ENCODE measurements at places on chromosomes 4 and X.

GRCh38 chr4:169438057-169438480 is 167.3 kb upstream of the SH3RF1 start:
- DNase-seq, result no peak

DNA sequence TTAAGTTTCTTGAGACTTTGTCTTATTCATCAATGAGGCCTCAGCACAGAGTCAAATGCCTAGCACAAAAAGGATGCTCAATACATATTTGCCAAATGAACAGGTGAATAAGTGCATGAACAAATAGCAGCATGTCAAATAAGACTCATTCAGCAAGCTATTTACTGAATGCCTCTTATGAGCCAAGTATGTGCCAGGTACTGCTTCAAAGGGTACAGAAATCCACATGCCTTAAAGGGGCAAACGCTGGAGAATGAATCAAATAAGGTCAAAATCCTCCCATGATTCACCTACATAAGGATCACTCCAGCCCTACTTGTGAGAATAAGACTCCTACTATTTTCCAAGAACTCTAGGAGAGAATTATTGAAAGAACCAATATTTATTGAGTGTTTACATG is 260.2 kb upstream of the CPEB2 start:
- DNase-seq, result no peak

DNA sequence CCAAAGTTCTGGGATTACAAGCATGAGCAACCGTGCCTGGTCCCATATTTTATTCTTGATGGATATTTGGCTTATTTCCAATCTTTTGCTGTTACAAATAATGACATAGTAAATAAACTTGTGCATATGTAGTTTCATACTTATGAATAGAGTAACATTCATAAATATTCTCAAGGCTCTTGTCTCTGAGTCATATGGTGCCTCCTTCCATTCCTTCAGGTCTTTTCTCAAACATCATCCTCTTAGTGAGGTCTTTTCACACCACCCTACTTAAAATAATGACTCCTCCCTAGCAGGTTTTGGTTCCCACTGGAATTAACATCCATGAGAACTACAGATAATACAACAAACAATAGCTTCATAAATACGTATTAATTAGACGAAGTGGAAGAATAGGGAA is 416.6 kb downstream of the IQCM start:
- DNase-seq, result no peak

DNA sequence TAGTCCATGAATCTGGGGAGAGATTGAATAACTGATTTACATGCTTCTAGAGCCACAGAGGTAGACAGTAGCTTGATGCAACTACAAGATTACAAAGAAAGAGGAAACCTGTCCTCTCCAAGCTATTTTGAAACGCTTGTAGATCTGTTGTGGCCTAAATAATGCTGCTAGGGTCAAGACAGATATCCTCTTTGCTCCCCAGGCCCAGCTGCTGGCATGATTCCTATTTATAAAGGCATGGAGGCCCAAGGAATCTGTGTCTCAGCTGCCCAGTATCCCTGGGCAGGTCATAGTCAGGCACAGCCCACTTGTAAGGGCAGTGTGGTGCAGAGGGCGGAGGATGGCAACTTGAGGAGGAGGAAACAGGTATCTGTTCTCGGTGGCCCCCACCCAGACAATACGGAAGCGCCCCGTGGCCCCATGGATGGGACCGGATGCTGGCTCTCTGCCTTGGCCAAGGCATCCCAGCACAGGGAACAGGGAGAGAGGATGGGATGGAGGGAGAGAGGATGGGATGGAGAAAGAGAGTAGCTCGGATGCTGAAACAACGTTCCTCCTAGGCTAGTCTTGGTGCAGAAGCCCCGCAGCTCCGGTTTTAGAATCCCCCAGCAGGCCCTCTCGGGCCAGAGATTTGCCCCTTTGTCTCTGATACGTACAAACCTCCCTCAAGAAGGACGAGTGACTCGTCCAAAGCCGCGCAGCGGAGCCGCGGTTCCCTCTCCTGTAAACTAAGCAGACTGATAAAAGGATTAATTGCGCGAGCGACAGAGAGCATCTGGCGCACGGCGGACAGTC is 767 bp upstream of the SMIM20 start:
- DNase-seq, result no peak

DNA sequence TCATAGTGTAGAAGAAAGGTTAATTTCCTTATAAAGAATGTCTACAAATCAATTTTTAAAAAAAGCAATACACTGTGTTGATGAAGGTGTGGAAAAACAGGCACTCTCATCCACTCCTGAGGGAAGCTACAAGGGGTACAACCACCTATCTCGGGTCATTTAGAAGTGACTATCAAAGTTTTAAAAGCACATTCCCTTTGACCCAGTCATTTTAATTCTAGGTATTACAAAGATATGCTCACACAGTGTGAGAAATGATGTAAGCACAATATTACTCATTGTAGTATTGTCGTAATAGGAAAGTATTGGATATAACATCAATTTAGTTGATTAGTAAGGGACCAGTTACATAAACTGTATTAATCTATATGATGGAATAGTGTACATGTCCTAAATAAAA is 7.4 kb upstream of the HCCS start:
- DNase-seq, result no peak

- no peak for DNase-seq
These were observed 71.6 kb downstream of the FAM114A1 start for GRCh38 chr4:38939165-38939564.

DNA sequence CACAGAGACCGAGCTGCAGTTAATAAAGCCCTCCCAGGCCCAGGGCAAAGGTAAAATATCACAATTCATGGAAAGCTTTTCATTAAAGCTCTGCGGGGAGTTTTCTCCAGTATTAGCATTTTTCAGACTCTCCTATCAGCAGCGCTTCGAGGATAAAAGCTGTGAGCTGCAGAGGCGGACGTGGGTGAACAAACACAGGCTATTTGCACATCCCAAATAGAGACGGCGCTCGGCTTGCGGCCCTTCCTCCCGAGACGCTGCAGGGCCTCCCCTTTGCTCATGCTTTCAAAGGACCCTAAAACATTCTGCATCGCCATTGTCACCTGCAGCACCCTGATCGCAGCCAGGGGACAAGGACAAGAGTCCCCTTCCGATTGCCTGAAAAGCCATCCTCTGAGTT is 97.3 kb downstream of the SORCS2 start:
- DNase-seq, result no peak
